ENCODE measurements at places on chromosomes 4 and X.
A peak's percentile ranks its signal among the peaks of the same experiment; 100 is the strongest.

DNA sequence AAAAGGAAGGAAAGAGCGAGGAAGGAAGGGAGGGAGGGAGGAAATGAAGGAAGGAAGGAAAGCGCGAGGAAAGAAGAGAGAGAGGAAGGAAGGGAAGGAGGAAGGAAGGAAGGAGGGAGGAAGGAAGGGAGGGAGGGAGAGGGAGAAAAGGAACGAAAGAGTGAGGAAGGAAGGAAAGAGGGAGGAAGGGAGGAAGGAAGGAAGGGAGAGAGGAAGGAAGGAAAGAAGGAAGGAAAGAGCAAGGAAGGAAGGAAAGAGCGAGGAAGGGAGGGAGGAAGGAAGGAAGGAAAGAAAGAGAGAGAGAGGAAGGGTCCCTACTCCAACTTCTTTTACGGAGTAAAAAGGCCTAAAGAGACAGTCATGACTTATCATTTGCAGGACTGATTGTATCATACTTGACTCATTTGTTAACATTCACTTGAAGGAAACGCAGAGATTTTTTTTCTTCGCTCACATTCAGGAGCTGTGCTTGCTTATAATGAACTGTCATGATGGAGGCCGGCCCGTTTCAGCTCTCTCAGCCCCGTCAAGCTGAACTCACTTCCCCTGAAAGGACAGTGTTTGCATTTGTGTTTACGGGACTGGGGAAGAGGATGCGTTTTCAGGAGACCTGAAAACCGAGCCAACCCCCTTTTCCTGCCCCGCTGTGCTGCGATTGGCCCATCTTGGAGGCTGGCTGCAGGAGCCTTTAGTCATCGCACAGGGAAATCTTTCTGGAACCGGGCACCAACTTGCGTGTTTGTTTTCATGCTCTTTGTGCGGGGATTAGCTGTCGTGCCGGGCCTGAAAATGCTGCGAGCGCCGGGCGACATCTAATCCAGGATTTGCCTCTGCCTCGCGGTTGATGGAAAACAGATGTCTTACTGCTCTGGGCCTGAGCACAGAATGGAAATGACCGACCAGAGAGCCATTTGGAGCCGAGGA lies 17.8 kb downstream of the TRIM2 start:
- peak; percentile 43 for DNase-seq

- DNase-seq, result no peak
These were observed 839 bp downstream of the QDPR start for GRCh38 chr4:17511051-17511450.

DNA sequence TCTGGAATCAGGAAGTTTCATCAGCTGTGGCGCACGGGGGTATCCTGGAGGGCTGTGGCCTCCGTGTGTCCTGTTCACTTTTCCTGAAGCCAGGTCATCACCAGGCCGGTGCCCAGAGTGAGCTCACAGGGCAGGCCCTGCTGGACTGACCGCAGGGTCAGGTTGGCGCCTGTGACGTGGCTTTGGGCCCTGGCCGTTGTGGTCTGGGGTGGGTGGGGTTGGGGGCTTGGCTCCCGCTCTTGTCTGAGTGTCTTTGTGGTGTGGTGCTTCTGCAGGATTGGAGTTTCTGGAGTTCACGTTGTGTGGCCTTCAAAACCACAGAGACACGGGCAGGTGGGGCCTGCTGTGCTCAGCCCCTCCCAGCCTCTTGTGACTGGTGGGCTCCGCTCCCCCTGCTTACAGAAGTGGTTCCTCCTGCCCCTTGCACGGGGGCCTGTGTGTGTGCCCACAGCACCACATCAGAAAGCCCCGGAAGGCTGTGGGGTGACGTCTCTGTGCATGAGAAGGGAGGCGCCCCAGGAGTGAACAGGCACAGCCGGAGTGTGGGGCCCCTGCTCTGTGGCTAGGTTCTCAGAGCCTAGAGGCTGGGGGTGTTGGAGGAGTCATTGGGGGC lies 9.5 kb downstream of the RGS12 start:
- DNase-seq, result no peak

DNA sequence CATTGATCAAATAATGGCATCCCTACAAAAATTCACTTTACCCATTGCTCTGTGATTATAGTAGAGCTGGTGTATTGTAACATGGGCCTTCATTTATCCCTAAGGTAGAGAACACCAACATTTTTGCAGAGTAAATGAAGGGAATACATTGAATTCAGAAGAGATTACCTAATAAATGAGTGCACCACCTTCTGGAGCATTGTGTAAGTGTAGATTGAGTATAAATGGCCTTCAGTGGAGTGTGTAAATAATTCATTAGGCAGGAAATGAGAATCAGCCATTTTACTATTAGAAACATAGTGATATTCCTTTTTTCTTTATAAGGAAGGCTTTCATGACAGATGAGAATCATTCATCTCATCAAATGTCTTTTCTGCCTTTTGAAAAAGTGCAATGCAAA lies 155.8 kb downstream of the FAM47B start:
- no peak for DNase-seq

DNA sequence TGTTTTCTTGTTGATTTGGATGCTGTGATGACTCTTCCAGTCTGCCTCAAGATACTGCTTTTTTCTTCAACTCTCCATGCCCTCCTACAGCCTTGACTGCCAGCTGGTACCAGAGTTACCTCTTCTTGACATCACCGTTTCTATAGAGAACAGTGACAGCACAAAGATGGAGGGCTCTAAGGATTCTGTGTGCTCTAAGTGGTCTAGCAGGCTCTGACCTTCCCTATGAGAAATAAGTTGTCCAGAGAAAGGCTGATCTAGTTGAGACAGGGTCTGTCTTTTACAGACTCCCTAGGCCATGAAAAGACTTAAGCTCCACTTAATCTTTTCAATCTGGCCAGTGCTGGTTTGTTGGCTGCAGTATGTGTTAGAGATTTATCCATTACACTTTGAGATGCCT lies at the start of gene AKAP4:
AKAP4 (minus strand) TSS at position 101 of the 400 bp plus-strand sequence. CDS start 118 bp downstream, outside the sequence.
- no peak for DNase-seq

GRCh38 chr4:38765382-38765781 lies 17.4 kb downstream of the TLR10 start:
- DNase-seq, result no peak

DNA sequence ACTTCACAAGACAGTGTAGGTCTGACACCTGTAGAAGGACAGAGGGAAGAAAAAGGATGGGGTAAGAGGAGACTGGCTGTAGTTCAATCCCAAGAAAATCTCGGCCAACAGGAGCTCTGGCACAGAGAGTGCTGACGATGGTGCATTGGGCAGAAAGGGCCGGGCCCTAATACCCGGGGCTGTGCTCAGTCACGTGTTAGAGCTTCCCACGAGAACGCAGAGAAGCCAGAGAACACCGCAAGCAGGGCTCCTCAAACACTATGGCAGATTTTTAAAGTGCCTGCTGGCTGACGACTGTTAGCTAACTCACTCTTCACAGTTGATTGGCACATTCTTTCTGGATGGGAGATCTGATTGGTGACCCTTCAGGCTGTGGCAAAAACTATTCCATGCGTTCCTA lies 35.5 kb downstream of the EREG start:
- DNase-seq, result no peak

Data from NCI-H524 treated with DMSO at 0.1 percent for 48 hours (cell line).